Activated CD4-positive, alpha-beta T cell treated with anti-CD3 and anti-CD28 coated beads, Interleukin-2, amount 10 ng/mL, durations not matched to agents 7 days and 5 days (primary cell): ENCODE measurements at places on chromosomes 13 and 19. TPM values are rescaled to one million over a fixed set of nuclear protein-coding genes. Genes with fewer than 3 reads are reported as not detected.

The ATP4B gene
- total RNA-seq: not detected

The THSD1 gene
- 0.27 TPM for total RNA-seq

The NLRP9 gene
- not detected for total RNA-seq

The ZNF528 gene
- 19.5 TPM for total RNA-seq
